ENCODE measurements at places on chromosomes 11 and 22.
A peak's percentile ranks its signal among the peaks of the same experiment; 100 is the strongest.

GRCh38 chr11:60116996-60117790 is 28.7 kb downstream of the MS4A2 start:
- no peak for DNase-seq

DNA sequence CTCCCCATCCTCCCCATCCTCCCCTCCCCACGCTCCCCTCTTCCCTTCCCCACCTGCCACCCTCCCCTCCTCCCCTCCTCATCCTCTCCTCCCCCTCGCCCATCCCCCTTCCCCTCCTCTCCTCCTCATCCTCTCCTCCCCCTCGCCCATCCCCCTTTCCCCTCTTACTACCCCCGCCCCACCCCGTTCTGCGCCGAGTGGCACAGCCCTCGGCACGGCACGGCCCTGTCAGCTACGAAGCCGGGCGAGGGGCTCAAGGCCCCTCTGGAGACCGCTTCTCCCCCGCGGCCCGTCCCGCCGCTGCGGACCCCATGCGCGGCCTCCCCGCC is 449.9 kb downstream of the OPCML start:
- DNase-seq = no peak

- no peak for DNase-seq
These were observed 72.0 kb upstream of the LMO1 start for GRCh38 chr11:8335683-8336082.

DNA sequence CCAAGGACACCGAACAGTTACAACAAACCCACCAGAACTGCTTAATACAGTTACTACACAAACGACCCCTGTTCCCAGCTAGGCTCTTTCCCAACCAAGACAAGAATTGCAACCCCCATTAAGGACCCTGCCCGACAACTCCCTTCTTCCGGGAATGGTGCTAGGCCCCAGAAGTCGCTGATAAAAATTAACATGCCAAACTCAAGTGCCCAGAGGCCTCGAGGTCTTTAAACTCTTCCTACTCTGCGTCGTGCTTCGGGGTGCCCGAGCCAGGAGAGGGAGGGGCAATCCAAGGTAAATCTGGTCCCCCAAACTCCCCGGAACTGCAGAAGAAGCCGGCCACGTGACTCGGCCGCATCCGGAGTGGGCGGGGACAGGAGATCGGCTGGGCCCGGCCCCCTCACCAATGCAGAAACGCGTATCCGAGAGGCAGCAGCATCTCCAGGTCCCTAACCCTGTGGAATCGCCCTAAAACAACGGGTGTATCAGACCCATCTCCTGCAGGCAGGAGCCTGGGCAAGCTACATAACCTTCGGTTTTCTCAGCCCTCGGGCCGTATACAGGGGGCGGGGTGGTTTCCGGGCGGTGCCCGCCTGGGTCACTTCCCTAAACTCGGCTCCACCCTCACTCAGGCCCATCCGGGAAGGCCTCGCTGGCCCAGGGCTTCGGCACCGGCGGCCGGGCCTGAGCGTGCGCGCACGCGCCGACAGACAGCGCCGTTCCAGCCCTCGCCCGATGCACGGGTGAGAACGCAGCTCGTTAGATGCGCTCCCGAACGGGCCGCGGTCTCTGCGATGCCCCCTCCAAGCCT is 1.1 kb downstream of the CFL1 start:
- DNase-seq = peak; percentile 72

DNA sequence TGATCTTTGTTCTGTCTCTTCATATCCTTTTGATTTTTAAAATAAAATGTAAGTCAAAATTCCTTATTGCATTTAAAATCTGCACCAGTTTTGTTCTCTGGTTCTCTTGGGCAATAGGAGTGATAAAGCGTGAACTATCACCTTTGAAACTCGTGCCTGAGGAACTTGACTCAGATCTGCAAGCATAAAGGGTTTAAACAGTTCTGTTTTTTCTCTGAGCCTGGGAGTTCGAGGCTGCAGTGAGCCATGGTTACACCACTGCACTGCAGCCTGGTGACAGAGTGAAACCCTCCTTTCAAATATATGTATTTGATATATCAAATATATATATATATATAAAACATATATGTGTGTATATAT is 38.9 kb upstream of the CLMP start:
- no peak for DNase-seq

GRCh38 chr11:96275801-96276594 is 67.0 kb downstream of the MAML2 start:
- DNase-seq = no peak

GRCh38 chr11:99781074-99781473 is 760.3 kb downstream of the CNTN5 start:
- peak; percentile 29 for DNase-seq

DNA sequence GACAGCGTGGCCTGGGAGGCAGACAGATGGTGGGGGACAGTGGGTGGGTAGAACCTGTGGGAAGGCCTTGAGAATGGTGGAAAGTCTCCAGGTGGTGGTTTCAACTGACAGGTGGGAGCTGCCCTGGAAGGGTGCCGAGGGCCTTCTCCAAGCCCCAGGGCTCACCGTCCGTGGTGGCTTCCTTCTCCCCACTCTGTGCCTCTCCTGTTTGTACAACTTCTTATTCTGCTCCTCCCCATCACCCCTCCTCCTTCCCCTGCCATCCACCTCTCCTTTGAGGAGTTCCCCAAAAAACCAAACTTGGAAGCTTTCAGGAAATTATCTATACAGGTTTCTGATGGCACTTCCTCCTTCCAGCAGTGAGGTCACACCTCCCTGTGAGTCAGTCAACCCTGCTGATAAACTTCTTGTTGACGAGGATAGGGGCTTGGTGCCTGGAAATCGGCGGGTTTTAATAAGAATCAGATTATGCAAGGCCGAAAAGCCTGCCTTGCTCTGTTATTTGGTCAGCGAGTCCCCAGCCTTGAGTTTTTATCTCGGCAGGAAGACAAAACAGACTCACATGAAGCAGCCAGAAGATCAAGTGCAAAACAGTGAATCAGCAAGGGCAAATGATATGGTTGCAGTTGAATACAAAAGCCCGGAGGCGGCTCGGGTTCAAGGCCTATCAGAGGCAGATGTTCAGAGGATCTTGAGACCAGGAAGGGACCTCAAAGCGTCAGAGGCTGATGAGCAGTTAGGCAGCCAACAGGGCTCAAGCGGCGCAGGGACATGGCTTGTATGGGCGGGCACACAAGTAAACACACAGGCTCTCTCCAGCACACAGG is 9.5 kb upstream of the ST3GAL4 start:
- peak; percentile 47 for DNase-seq

DNA sequence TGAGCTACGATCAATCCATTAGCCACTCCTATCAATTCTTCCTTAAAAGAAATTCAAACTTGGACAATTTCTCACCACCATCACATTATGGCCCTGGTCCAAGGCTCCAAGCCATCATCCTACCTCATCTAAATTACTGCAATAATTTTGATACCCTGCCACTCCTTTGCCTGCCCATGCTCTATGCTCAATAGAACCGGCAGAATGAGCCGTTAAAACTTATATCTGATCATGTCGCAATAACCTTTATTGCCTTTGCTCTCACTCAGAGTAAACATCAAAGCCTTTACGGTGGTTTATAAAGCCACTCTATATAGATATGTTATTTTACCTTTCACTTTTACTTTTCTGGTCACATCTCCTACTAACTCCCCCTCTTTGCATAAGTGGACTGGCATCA is 2392.1 kb upstream of the RAG2 start:
- DNase-seq = peak; percentile 26

- no peak for DNase-seq
These were observed 72.8 kb downstream of the TP53I11 start for GRCh38 chr11:44877571-44878497.

DNA sequence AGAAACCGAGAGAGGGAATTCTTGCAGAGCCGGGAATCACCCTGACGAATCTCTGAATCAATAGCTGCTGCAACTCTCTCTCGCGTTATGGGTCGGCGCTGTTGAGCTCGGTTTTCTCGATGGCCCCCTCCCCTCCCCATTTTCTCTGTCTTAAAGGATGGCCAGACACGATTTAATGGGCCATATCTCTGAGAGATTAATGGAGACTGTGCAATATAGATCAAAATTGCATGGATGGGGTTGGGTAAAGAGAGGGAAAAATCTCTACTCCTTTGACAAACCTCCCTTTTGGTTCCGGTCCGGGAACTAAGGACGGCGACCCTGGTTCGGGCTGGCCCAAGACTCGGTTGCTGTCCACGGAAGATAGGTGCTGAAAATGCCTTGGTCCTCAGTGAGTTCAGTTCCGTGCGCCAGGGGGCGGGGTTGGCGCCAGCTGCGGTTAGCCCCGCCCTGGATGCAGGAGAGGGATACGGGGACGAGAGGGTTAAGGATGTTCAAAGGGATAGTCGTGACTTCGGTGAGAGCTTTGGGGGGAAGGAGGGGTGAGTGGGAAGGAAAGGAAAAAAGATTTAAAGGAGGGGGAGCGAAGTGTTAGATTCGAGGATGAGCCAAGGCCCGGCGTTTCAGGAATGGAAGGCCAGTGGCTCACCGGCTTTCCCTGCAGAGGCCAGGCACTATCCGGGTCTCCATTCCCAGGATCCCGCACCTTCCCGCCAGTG is 103.6 kb upstream of the HSD17B12 start:
- peak; percentile 54 for DNase-seq

- DNase-seq = no peak
These were observed 17.5 kb downstream of the NUCB2 start for GRCh38 chr11:17294033-17294432.

- DNase-seq = no peak
These were observed 1.7 kb upstream of the SLC29A2 start for GRCh38 chr11:66373265-66373664.

GRCh38 chr11:67558084-67558772 is 25.4 kb upstream of the GSTP1 start:
- DNase-seq = no peak

DNA sequence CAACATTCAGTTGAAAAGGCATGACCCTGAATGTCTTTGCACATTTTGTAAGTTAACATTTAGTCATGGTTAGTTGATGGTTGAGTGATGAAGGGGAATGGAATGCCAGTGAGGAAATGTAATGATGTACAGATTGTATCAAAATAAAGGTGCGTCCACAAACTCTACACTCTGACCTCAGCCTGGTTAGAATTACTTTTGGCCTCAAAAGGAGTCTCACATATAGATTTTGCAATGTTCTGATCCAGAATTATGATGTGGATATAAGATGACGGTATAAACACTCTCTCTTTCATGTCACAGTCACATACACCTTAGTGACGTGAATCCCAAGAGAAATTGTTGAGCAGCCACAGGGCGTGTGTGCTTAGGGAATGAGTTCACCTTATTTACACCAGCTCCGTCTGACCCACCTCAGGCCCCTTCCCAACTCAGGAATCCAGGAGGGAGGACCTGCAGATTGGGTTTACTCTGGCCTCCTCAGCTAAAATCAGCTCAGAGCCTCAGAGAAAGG is 100.1 kb downstream of the RDX start:
- DNase-seq = peak; percentile 95

DNA sequence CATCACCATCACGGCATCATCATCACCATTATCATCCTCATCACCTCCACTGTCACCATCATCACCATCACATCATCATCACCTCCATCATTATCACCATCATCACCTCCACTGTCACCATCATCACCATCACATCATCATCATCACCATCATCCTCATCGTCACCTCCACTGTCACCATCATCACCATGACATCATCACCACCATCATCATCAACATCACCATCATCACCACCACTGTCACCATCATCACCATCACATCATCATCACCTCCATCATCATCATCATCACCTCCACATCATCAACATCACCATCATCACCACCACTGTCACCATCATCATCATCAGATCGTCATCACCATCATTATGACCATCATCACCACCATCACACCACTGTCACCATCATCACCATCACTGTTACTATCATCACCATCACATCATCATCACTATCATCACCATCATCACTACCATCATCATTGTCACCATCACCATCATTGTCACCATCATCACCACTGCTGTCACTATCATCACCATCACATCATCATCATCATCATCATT is 32.8 kb downstream of the PARVG start:
- DNase-seq = no peak

DNA sequence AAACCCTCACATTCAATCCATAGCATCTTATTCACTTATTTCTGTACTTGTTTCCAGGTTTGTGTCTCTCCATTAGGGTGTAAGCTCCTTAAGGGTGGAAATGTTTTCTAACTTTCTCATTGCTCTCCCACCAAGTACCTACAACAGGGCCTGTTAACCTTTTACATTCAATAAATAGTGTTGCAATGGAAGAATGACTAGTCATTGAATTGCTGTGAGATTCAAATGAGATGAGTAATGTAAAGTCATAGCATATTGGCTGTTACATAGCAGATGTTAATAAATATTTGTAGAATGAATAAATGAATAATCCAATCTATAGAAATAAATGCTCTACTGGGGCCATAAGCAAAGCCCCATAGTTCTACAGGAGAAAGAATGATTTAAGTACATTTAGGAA is 75.4 kb upstream of the DDI1 start:
- peak; percentile 24 for DNase-seq

- DNase-seq = no peak
These were observed 62.2 kb upstream of the FDX1 start for GRCh38 chr11:110367571-110367970.

GRCh38 chr11:62678770-62679696 is at the start of gene UBXN1:
TSS of gene UBXN1 (minus strand) at chr11:62679073. CDS start at chr11:62678923, 150 bp downstream.
- peak; percentile 89 for DNase-seq
